Activated T-cell treated with anti-CD3 and anti-CD28 coated beads, Interleukin-2, amount 50 U/mL, for 72 hours (primary cell): ENCODE measurements at places on chromosomes 3 and 15. TPM values are rescaled to one million over a fixed set of nuclear protein-coding genes. Genes with fewer than 3 reads are reported as not detected.

The MTFMT gene
- 12.9 TPM for total RNA-seq

The PLSCR4 gene
- not detected for total RNA-seq

The NFKBIZ gene
- 116 TPM for total RNA-seq

The MESP2 gene
- total RNA-seq: not detected

The FEZF2 gene
- not detected for total RNA-seq
